Naive thymus-derived CD4-positive, alpha-beta T cell (primary cell): ENCODE measurements at places on chromosomes 16 and 17.

- peak; percentile 68 for DNase-seq
Observed at GRCh38 chr17:42163113-42163512, 8.3 kb upstream of the RAB5C start.

- DNase-seq: no peak
Observed at GRCh38 chr17:81891303-81891552, 158 bp downstream of the ALYREF start.

GRCh38 chr16:23491490-23492391, 18.6 kb downstream of the GGA2 start:
- DNase-seq: no peak

DNA sequence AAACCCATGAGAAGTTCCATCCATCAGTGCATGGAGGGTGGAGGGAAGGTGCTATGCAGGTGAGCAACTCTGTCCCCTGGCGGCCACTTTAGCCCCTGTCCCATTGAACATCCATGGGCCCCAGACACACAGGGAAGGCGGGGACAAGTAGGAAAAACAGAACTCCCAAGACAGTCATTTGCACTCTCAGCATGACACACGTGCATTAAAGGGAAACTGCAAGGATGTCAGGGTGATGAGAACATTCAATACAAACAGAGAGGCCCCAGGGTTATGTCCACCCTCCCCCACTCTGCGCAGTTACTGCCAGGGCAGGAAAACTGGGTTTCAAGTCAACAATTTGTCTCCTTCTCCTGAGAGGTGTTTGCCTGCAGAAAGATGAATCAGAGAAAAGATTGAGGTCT, 44.0 kb upstream of the AKTIP start:
- no peak for DNase-seq

- DNase-seq: no peak
Observed at GRCh38 chr16:25107466-25107792, 4.1 kb upstream of the LCMT1 start.

GRCh38 chr17:4426499-4427208, 7.1 kb upstream of the SPNS3 start:
- no peak for DNase-seq
